ENCODE measurements at places on chromosomes 4 and X. TPM values are rescaled to one million over a fixed set of nuclear protein-coding genes. Genes with fewer than 3 reads are reported as not detected.
A peak's percentile ranks its signal among the peaks of the same experiment; 100 is the strongest.

GRCh38 chr4:128517096-128517738, 229.6 kb upstream of the PGRMC2 start:
- no peak for DNase-seq

- DNase-seq = no peak
These were observed 51.2 kb upstream of the TADA2B start for GRCh38 chr4:6991771-6992557.

NXF2 gene
- polyA plus RNA-seq = not detected

FRG2 gene
- polyA plus RNA-seq = not detected

DNA sequence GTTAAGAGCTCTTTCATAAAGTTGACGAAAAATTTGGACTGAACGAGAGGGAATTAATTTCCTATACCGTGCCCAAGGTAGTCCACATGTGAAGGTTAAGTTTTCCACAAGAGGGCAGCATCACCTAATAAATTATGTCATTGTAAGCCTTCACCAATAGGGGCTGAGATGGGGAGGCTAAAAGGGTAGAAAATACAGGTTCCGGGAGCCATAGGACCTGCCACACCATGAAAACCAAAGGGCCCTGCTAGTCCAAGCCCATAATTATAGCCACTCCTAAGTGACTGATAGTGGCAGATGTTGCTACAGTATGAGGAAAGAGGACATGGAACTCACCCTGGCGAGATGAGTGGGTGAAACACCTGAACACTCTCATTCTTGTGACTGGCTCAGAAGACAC, 122.2 kb downstream of the SHROOM4 start:
- no peak for DNase-seq

DNA sequence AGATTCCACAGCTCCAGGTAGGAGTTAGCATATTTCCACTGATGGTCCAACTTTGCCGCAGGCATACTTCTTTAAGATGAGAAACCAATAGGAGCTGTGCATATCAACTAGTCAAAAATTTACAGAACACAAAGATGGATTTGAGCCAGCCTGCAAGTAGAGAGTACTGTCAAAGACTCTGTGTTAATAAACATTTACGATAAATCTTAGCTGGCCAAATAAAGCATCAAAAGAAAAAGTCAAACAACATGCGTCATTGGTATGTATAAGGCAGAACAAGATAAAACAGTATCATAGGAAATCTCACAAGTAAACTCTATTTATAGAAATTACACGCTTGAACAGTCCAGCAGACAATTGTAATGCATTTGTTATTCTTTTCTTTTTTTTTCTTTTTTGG, 907.4 kb upstream of the AGA start:
- no peak for DNase-seq

GRCh38 chrX:46758956-46759644, at the start of gene SLC9A7:
SLC9A7 (minus strand) TSS chrX:46759118; CDS start chrX:46759029, 89 bp downstream.
- DNase-seq = peak; percentile 52

DNA sequence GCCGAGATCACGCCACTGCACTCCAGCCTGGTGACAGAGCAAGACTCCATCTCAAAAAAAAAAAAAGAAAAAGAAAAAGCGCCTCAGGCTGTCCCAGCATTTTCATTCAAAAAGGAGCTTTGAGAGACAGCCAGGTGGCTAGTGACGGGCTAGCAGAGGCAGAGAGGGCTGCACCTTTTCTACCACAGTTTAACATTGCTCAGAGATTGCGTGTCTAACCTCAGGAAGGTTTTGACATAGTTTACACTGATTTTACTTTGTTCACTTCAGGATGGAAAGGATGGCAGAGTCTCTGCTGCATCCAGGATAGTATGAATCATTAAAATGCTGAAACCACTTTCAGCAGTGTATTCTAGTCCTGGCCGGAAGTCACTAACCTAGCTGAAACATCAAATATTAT, 28.1 kb downstream of the ZFP42 start:
- no peak for DNase-seq

GRCh38 chr4:147772459-147772969, 40.6 kb downstream of the ARHGAP10 start:
- peak; percentile 85 for DNase-seq

TMEM156 gene
- 0.19 TPM for polyA plus RNA-seq

- DNase-seq = no peak
These were observed 67.9 kb upstream of the SLC4A4 start for GRCh38 chr4:71270901-71271300.

GRCh38 chr4:7635445-7636239, 200.9 kb upstream of the PSAPL1 start:
- DNase-seq = no peak

DNA sequence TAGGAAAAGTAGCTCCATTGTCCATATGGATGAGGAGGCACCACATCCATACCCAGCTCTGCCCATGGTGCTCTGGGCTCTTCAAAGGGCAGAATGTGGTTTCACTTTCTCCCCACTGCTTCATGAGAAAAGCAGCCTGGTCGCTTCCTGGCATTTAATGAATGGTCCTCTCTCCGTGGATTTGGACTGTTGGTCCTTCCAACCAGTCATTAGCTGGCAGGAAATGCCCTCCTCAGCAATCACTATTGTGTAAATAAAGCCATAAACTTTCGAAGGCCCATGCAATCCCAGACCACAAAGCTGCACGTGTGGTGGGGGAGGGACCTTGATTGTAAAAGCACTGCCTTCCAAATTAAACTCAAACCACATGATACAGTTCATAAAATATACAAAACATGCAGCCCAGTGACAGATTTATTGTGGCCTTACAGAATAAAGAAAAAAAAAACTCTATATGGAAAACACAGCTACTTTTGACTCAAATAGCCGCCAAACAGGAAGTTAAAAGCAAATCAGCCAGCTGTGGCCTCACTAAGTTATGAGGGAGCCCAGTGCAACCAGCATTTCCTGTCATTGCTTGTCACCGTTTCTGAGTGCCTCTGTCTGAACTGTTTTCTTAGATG, 8.1 kb downstream of the MBNL3 start:
- peak; percentile 48 for DNase-seq

- DNase-seq = no peak
These were observed 399.4 kb upstream of the FTHL17 start for GRCh38 chrX:31471229-31471628.

GRCh38 chr4:141133999-141134995, 1.0 kb upstream of the RNF150 start:
- DNase-seq = no peak

SCML2 gene
- polyA plus RNA-seq = 10.1 TPM

DNA sequence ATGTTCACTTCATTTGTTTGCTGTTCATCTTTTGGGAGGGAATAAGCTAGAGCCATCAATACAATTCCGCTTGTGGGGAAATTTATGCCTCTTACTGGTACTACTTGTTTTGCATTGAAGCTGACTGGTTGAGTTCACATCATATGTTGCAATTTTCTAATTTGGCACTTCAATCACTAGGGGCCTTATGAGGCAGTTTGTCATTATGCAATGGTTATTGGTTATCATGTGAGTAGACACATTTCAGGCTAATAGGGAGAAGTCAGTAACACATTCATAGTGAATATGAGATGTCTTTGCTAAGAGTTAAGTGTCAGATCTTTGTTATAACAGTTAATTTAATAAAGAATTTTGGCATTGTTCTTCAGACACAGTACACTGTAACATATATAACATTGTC, 5.0 kb downstream of the RPL36A start:
- no peak for DNase-seq

- peak; percentile 11 for DNase-seq
These were observed 905 bp downstream of the NSUN7 start for GRCh38 chr4:40750461-40751258.

- DNase-seq = no peak
These were observed 90.3 kb upstream of the TEX13D start for GRCh38 chrX:124242131-124242530.

FRMD7 gene
- 0.43 TPM for polyA plus RNA-seq

GC gene
- 0.39 TPM for polyA plus RNA-seq

DNA sequence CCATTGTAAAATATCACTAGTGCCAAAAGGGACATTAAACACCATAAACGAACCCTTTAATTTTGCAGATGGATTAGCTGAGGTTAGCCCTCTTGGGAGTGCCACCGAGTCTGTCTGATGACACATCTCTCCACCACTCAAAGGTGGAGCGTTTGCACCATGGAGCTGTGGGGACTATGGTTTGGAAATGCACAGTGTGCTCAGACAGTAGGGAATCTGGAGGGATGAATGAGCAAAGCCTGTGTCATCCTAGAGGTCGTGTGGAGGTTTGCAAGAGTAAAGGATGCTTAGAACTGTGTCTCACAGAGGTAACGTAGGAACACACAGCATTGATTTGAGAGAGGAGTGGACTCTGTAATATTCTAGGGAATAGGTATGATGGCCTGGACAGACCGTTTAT, 93.7 kb downstream of the CLNK start:
- DNase-seq = no peak

DNA sequence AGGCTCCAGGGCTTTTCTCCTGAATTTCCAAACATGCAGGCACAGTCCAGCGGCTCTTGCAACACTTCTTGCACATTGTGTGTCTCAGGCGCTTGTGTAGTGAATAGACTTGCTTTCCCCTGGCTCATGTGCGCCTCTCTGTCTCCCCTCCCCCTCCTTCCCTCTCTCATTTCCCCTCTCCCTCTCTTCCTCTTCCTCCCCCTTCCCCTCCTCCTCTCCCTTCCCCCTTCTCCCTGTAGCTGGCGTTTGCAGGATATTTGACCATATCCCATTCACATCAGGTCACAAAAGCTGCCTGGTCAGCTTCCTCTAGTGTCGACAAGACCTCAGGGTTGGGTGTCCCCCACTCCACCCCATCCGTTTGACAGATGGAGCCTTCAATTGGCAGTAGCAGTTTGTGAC, 2.4 kb downstream of the CHST7 start:
- no peak for DNase-seq

- DNase-seq = no peak
These were observed 145.6 kb downstream of the ARX start for GRCh38 chrX:24870143-24870542.

GRCh38 chrX:18946611-18947010, 37.3 kb downstream of the PHKA2 start:
- no peak for DNase-seq

GRCh38 chr4:140134746-140135425, 19.1 kb downstream of the MAML3 start:
- DNase-seq = no peak

- no peak for DNase-seq
These were observed 202.7 kb upstream of the KLF3 start for GRCh38 chr4:38461342-38461741.

GRCh38 chrX:110435196-110435595, 76.5 kb downstream of the RTL9 start:
- no peak for DNase-seq

DNA sequence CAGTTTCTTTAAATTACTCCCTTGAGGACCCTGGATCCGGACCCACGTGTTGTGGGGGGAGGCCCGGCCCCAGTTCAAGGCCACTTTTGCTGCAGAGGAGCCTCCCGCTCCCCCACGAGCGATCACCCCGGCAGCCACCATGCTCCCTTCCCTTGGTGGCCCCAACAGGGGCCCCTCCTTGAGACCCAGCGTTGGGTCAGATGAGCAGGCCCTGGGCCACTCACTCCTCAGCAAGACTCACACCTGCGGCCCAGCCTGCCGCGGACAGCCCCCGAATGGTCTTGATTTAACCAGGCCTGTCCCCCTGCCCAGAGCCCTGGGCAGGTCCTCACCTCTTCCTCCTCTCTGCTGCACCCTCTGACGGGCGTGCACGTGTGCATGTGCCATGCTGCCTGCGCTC, 4.3 kb downstream of the CPLX1 start:
- no peak for DNase-seq

GRCh38 chr4:13169731-13170525, 314.2 kb downstream of the RAB28 start:
- peak; percentile 57 for DNase-seq

- peak; percentile 24 for DNase-seq
These were observed 47.9 kb downstream of the COX18 start for GRCh38 chr4:73021634-73022033.
